ENCODE measurements at places on chromosomes 11 and 22.

- DNase-seq, result no peak
Observed at GRCh38 chr11:123180166-123180565, 14.9 kb downstream of the CLMP start.

DNA sequence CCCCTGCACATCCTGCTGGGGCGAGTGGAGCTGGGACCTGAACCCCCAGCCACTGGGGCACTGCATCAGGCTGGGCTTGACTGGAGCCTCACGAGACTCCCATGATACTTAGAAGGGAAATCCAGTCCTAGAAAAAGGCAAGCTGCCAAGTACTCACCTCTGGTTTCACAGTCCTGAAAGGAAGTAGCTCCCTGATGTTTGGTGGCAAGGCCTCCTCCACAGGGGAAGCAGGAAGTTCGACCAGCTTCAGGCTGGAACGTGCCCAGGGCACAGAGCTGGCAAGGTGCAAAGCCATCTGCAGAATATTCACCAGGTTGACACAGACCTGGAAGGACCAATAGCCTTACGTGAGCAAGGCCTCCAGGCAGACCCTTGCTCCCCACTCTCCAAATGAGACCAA is 26.8 kb upstream of the NRIP3 start:
- no peak for DNase-seq

DNA sequence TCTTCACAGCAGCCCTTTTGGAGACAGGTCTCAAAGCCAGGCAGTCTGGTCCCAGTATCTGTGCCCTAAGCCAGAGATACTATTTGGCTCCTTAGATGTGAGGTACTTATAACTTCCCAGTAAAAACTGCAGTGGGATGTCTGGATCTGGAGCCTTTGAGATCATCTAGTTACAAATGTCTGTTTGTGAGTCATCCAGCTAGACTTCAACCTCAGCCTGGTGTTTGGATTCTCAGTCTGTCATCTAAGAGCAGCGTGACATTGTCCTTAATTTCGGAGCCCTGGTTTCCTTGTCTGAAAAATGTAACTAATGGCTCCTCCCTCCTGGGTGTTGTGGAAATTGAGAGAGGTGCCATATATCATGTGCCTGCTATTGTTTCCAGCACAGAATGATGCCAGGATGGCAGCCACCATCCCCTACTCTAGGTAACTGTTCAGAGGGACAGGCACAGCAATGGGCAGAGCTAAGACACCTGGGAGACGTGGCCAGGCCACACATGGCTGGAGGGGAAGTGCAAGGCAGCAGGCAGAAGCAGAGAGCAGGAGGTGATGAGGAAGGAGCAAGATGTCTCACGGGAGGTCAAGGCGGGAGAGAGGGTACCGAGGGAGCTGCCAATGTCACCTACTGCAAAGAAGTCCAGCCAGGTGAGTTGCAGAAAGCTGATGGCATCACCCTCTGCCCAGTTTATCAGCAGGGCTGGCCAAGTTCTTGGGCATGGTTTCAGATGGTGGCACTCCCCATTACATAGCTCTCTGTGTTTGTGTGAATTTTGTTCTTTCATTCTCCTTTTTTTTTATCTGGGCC is 20.6 kb upstream of the ST3GAL4 start:
- no peak for DNase-seq

GRCh38 chr11:1732418-1733008 is 17.9 kb downstream of the IFITM10 start:
- no peak for DNase-seq

DNA sequence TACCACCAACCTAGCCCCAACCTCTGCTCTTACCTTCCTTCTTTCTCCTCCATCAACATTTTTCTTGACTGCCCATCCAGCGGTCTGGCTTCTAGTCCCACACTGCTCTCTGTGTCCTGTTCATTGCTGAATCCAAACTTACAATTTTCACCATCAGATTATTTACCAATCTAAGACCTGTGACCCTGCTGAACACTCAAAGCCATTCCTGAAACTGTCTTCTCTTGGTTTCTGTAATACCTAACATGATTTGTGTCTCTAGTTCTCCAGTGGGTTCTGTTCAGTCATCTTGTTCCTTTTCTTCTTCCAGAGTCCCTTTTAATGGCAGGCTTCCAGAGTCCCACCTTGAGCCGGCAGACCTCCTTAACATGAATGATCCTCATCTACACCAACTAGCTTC is 24.1 kb downstream of the RRAS2 start:
- DNase-seq, result no peak

GRCh38 chr22:37662039-37662438 is 3.5 kb downstream of the PDXP start:
- no peak for DNase-seq

DNA sequence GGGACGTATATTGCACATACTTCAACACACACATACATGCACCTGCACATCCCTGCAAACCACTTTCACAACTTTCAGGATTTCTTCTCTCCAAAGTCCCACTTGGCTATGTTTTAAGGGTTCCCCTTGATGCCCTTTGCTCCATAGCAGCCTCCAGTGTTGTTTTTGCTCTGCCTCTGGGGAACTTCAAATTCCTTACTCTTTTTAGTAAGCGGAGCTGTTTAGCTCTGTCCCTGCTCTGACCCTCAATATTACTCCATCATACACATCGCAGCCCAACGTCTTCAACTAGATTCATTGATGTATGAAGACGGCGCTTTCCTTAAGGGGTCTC is 18.3 kb downstream of the PRR5L start:
- DNase-seq, result no peak

GRCh38 chr11:13262096-13262495 is 15.5 kb upstream of the BMAL1 start:
- no peak for DNase-seq

GRCh38 chr11:99352642-99353041 is 331.9 kb downstream of the CNTN5 start:
- no peak for DNase-seq

DNA sequence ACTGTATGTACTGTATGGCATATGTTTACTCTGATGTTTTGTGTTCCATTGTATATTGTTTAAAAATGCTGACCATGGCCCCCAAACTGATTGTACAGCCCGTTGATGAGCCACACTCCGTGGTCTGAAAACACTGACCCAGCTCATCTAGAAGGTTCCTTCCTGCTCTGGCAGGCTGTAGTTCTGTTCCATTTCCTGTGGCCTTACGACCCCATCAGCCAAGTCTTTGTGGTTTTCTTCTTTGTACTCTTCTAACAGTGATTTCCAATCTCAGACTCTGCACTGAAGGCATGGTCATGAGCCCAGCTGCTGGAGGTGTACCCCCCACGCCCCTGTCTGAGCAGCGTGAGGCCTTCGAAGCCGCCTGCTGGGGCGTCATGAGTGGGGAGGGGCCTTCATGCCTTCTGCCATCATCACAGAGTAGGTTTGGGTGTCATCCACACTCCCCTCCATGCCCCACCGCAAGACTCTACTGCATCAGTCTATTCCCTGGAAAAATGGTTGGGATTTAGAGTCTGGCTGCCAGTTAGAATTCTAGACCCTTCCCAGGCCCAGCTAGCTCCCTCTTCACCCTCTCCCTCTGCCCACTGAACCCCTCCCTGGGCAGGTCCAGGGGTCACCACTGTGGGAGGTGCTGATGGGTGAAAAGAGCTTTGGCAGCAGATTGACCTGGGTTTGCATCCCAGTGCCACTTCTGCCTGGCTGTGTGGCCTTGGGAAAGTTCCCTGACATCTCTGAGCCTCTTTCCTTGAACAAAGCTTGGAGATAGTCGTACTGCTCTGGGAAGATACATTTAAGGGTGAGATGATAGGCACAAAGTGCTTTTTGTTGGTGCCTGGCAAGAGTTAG is 11.3 kb upstream of the C11orf96 start:
- no peak for DNase-seq

GRCh38 chr22:24178021-24178431 is 3.3 kb upstream of the SUSD2 start:
- DNase-seq, result no peak

DNA sequence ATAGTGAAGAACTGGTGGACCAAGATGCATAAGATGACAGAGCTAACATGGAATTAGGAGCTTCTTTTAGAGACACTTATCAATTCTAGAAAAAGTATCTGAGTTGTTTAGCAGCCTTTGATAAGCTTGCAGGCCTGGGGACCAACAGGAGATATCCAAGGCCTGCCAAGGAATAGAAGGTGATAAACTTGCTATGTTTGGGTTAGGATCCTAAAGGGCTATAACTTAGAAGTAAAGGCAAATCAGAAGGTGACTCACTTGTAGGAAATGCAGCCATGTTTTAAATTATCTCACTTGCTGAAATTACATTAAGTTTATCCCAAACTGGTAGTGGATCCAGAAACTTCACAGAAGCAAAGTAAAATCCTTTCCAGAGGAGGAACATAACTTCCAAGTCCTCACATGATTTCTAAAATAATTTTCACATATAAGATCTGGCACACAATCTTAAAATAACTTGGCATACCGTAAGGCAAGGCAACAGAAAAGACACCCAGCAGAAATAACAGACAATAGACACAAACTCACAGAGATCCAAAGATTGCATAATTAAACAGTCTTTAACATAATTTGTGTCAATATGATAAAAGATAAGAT is 69.6 kb upstream of the TEAD1 start:
- DNase-seq, result no peak

GRCh38 chr22:37358386-37358785 is 68.9 kb downstream of the ELFN2 start:
- no peak for DNase-seq

DNA sequence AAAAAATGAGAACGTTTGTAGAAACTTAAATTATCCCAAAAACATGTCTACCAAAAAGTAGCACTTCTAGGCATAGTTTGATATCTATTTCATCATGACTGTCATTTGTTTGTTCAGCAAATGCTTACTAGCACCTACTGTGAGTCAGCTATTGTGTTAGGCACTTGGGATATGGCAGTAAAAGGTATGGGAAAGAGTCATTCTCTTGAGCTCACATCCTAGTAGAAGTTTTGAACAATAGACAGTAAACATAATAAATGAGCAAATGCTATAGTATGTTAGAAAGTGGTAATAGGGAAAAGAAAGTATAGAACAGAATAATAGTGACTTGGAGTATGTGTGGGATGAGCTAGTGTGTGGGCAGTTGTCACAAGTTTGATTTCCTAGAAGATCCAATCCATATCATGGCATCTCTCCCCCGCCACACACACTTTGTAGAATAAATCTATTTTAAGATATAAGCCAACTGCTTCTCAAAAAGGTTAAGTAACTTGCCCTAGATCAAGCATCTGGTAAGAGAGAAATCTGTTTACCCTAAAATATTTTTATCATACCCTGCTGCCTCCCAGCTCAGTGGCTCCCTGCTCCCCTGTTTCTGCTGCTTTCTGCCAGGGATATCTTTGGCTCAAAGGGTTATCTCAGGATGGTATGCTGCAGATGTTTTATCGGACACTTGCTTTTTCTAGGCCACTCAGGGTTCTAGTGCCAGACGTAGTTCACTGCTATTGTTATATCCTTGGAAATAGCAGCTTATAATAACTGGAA is 129.7 kb downstream of the NCAM1 start:
- DNase-seq, result no peak

DNA sequence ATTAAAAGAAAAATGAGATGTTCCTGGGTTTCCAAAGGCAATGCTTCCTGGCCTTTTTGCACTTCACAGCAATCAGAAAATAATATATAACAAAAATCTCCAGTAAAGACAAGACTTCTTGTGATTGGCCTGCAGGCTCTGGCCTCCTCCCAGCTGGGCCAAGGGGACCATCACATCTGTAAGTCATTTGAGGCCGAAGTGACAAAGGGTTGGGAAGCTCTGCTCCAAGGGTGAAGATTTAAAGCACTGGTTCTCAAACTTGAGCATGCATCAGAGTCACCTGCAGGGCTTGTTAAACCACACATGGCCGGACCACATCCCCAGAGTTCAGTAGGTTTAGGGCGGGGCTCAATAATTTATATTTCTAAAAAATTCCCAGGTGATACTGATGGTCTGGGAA is 32.1 kb downstream of the ARFGAP2 start:
- no peak for DNase-seq

DNA sequence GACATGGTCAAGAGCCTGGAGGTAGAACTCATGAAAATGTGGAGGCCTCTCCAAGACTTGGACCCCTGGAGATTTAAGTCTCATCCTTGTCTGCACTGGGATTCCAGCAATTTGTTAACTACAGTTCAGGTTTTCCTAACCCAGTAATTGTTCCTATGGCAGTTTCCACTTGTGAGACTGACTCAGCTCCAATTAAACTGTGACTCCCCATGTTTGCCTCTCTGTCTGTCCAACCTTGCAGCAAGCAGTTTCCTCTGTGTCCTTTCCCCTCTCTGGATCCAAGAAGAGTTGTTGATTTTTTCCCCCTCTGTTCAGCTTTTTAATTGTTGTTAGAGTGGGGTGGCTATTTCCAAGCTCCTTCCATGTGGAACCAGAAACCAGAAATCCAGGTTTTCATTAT is 16.2 kb upstream of the ARHGAP20 start:
- no peak for DNase-seq

- DNase-seq, result no peak
Observed at GRCh38 chr11:130854483-130854882, 61.8 kb downstream of the SNX19 start.

- DNase-seq, result no peak
Observed at GRCh38 chr22:47356511-47357011, 594.1 kb downstream of the TBC1D22A start.

DNA sequence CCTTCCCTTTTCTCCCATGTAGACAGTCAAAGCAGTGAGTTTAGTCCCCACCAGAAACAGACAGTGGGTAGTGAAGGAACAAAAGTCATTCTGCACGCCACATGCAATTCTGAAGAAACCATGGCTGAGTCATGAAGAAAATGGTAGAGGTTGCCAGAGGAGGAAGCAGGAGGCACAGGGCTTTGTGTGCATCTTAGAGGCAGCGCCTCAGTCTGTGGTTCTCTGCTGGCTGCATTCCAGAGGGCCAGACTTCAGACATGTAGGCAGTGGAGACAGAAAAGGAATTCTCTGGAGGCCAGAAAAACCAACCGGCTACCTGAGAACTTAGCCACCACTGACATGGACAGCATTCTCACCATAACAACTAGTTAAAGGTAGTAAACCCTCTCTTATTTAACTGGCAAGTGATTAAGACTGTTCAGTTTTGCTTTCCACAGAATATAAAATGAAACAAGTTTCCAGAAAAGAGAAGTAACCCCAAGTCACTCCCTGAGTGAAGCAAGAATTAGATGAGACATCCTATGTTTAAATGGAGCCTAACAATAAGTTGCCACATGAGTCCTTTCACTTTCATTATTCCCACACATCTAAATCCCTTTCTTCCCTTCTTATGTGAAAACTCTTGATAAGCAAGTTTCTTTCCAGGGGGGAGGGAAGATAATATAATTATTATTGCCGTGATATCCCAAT is 556.1 kb downstream of the SOX6 start:
- no peak for DNase-seq

GRCh38 chr11:110883256-110883655 is 171.0 kb upstream of the ARHGAP20 start:
- DNase-seq, result no peak
